ENCODE measurements at places on chromosomes 12 and 14. TPM values are rescaled to one million over a fixed set of nuclear protein-coding genes. Genes with fewer than 3 reads are reported as not detected.

KRT79 gene
- total RNA-seq = 0.32 TPM

TOMM20L gene
- not detected for total RNA-seq

SLC15A4 gene
- total RNA-seq = 1.8 TPM

TFCP2 gene
- 23.3 TPM for total RNA-seq

TMTC1 gene
- total RNA-seq = 98.0 TPM

ANKRD33 gene
- total RNA-seq = 0.97 TPM

FAM90A1 gene
- 1.7 TPM for total RNA-seq

TAS2R8 gene
- total RNA-seq = 0.35 TPM

OR4K2 gene
- total RNA-seq = 0.15 TPM

CDKN3 gene
- 42.6 TPM for total RNA-seq

RIN3 gene
- total RNA-seq = 0.38 TPM

EVL gene
- 96.9 TPM for total RNA-seq

MYL2 gene
- not detected for total RNA-seq

TMEM63C gene
- total RNA-seq = 20.2 TPM

ACRBP gene
- 1.8 TPM for total RNA-seq

RPAP3 gene
- 30.4 TPM for total RNA-seq

HOXC10 gene
- total RNA-seq = 0.59 TPM

CAPZA3 gene
- total RNA-seq = not detected

CLEC2A gene
- total RNA-seq = not detected

HNRNPA1 gene
- 1,544 TPM for total RNA-seq

RAB21 gene
- 55.1 TPM for total RNA-seq

SOAT2 gene
- total RNA-seq = not detected

BDKRB2 gene
- 0.11 TPM for total RNA-seq

TMEM260 gene
- total RNA-seq = 26.6 TPM

VWF gene
- total RNA-seq = 0.58 TPM

HOXC6 gene
- total RNA-seq = 16.0 TPM

CFAP54 gene
- 1.4 TPM for total RNA-seq

KCNA5 gene
- 0.17 TPM for total RNA-seq

TTC9 gene
- total RNA-seq = 15.2 TPM
